ENCODE measurements at places on chromosomes 2 and 18.

DNA sequence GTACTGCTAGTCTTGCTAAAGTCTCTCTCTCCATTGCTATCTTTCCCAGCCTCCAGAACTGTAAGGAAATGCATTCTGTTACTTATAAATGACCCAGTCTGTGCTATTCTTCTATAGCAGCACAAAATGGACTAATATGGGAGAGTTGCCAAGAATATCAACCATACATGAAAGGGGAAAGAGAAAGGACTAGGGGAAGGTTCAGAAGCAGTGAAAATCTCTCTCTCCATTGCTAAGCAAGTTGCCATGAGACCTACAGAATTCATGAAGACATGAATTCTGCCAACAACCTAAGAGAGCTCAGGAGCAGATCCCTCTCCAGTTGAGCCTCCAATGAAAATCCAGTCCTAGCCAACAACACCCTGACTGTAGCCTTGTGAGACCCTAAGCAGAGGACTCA, 3.6 kb upstream of the TRABD2A start:
- no peak for DNase-seq

DNA sequence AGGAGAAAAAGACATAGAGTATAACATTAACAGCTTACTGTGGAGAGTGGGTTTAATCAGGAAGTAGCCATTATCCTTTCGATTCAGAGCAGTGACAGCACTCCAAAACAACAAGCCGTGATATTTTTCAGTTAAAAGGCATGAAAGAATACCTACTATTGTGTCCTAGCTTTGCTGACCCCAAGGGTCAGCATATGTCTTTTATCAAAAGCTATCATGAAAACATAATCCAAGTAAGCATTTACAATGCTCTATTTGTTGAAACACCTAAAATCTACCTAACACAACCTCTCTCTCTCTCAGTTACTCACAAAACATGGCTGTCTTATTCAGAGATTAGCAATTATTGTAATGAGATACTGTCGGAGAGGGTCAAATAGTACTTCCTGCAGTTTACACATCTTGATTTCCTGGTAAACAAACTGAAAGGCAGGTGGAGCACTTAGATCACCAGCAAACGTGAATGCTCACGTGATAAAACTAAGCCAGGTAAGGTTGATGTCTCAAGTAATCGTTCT, 100.0 kb downstream of the BAZ2B start:
- DNase-seq: peak; percentile 51

DNA sequence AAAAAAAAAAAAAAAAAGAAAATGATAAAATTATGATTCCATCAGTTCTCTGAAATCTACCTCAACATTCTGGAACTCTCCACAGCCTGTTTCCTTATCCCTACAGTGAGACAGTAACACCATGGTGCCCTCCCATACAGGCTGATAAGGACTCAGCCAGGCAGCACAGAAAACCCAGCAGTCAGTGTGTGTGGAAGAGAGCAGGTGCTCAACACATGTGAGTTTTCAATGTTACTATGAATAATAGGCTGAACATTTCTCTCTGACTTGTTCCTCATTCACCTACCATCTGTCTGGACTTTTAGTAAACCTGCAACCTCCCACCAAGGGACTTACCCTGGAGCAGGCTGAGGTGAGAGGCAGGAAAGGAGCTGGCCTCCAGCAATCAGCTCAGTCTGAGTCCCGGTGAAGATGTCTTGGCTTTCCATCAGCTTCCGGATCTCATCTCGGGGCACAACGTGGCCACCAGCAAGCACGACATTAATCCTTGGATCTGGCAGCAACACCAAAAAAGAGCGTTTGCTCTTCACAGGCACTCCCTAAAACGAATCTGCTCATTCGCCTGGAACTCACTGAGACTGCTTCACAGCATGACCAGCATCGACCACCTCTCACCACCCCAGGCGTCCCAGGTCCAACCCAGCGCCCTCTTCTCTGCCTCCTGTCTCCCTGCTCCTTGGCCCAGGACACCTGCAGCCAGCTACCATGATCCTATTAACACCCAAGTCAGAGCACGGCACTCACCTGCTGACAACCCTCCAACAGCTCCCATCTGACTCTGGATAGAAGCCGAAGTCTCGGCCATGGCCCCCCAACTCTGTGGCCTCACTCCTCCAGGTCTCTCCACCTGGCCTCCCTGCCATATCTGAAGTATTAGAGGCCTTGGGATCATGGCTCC, 16.5 kb downstream of the PASK start:
- no peak for DNase-seq

DNA sequence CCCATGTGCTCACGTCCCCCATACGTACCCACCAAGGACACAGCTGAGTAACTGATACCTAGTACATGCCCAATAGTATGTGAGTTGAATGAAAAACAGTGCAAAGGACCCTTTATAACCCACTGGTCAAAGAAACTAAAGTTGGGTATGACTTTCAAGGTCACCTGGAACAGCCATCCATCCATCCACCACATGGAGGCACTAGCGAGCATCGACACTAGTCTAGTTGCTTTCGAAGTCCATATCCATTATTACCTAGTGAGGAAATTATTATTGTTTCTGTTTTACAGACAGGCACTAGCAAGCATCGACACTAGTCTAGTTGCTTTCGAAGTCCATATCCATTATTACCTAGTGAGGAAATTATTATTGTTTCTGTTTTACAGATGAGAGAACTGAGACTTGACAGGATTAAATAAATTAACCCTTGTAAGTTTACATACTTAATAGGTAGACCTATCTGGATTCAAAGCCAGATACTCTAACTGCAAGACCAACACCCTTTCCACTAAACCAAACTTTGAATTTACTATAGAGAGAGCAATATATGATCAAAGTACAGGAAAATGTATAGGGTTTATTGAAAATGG, 233.7 kb downstream of the METTL4 start:
- DNase-seq: peak; percentile 26

DNA sequence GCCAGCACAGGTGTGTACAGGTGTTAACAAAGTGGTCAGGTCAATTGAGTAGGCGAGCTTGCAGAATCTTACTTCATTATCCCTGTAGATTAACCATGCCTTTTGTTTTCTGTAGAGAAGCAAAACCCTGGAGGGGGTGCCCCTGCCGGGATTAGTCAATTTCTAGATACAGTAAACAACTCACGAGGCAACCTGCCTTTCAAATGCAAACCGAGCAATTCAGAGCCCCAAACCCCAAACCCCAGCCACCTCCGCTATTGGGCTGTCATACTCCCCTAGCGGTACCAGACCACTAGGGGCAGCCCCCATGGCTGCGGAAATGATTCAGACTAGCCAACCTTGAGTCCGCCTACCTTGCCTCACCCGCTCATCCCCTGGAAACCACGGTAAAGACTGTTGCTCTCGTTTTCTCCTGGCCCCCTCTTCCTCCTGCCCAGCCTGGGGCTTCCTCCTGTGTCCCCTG, 61.4 kb upstream of the KIF5C start:
- DNase-seq: peak; percentile 70

Measured in GM12864 (cell line).